ENCODE measurements at places on chromosomes 4 and X.

- no peak for DNase-seq
These were observed 81.0 kb upstream of the ZDHHC15 start for GRCh38 chrX:75603833-75604232.

- DNase-seq = no peak
These were observed 16.7 kb downstream of the CLRN2 start for GRCh38 chr4:17531538-17532285.

GRCh38 chr4:16579866-16580265, 318.6 kb downstream of the LDB2 start:
- no peak for DNase-seq

- DNase-seq = no peak
These were observed 7.6 kb downstream of the CLCN5 start for GRCh38 chrX:49930039-49930438.

GRCh38 chrX:100623001-100623400, 13.6 kb downstream of the TSPAN6 start:
- no peak for DNase-seq

DNA sequence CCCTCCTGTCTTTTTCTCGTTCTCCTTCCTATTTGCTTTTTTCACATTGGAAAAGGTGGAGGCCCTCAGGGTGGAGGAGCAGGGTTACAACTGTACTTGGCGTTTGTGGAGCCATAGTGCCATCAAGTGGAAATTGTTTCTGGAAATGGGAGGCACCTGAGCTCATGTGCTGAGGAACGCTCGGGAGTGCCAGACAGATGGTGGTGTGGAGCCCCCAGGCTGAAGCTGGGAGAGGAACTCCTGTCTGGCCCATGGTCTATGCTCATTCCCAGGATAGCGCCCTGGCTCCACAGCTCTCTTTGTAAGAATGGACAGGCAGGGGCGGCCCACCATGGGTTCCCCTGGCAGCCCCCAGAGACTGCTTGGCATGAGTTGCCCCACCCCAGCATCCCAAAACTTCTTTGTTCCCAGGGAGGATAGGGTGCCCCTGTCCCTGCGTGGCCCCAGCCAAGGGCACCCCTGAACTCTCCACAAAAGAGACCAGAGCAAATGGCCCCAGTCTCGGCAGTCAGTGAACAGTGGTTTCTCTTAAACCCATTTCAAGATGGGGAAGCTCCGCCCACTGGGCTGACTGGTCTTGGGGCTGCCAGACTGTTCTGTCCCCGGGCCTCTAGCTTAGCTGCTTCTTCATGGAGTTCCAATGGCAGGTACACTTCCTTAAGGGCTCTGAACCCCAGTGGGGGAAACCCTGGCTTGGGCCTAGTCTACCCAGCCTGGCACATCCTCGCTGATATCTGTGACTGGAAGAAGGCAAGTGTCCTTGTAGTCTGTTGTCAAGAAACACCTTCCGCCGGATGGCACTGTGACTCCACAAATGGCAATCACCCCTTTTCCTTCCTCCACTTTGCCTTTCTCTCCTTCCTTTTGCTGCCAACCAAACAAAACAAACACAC, 70.1 kb downstream of the NBDY start:
- DNase-seq = no peak
